ENCODE measurements at places on chromosomes 5 and 9.

DNA sequence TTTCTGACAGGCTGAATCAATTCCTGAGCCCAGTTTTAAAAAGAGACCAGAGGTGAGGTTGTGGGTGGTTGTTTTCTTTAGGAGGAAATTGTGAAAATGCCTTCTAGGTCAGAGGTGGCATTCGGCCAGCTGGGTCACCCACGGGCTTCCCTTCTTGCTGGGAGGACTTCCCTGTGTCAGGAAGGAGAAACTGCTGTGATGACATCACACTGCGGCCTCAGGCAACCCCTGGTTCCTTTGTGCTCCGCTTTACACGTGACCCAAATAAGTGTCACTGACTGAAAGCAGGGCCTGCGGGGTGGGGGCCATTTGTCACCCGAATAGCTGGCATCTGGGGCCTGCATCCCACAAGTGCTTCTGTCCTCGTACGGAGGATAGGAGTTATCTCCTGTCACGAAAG lies 39.7 kb downstream of the FABP6 start:
- no peak for DNase-seq

DNA sequence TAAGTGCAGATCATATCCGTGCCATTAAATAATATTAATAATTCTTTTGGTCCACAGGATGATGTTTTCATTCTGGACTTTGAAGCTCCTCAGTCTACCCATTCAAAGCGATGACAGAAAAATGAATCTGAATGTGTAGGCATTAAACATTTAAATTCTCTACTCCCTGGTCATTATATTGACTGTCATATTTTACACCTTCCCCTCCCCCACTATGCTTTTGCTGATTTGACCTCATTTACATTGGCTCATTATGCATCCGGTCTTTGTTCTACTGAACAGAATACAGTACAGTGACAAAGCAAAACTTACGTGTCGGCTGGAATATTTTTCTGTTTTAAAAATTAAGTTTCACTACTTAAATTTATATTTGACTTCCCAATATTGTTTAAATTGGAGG lies 289.7 kb upstream of the TMEM161B start:
- no peak for DNase-seq

GRCh38 chr5:139647506-139648204 lies 494 bp upstream of the CXXC5 start:
- DNase-seq, result no peak

DNA sequence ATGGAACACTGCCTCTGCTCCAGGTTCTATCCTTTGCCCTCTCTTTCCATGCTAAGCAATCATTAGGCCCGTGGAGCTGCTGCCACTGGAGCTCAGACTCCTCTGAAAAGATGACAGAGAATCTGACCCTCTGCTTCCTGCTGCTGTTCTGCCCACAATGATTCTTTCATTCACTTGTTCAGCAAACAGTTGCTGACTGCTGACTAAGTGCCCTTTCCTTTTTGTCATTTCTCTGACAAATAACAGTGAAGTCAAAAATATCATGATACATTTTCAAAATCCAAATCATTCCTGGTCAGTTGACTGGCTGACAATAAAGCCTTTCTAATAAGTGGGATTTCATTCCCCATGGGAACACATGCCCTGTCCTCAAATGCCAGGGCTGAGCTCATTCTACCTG lies 110.1 kb downstream of the SIL1 start:
- no peak for DNase-seq

GRCh38 chr5:124652514-124652819 lies 94.0 kb downstream of the ZNF608 start:
- no peak for DNase-seq

GRCh38 chr9:107345327-107345726 lies 62.2 kb downstream of the RAD23B start:
- DNase-seq, result no peak

- DNase-seq, result peak; percentile 42
Measured at GRCh38 chr9:35793461-35793860, 2.1 kb downstream of the NPR2 start.

- no peak for DNase-seq
Measured at GRCh38 chr9:91419222-91420191, 4.1 kb downstream of the NFIL3 start.

GRCh38 chr5:115455301-115455707 lies 89.3 kb downstream of the FEM1C start:
- DNase-seq, result no peak

GRCh38 chr5:146706321-146706972 lies 172.1 kb downstream of the PPP2R2B start:
- no peak for DNase-seq

DNA sequence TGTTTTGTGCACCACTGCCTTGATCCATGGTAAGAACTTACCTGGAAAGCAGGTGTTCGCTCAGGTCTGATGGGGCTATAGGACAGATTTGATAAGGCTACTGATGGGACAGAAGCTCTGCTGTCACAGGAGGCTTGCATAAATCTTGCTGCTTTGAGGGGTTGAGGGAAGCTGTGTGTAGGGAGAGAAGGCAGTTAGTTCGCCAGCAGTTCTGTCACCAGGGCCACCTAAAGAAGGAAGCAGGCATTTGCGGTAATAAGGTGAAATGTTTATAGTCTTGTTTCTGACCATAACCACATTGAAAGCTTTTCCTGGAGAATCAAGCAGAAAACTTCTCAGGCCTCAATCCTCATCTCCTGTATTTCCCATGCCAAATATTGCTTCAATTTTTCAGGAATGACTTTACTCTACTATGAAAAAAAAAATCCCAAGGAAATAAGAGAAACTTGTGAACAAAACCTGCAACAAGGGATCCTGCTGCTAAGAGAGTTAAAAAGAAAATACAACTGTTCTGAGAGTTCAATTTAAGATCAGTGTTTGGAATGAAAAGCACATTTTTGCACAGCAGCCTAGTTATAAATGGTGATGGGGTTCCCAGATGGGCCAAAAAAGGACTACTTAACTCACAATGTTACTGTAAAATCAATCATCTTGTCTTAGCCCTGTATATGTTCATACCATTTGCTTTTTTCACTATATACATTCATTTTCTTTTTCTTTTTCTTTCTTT lies 122.0 kb upstream of the RANBP3L start:
- DNase-seq, result no peak

DNA sequence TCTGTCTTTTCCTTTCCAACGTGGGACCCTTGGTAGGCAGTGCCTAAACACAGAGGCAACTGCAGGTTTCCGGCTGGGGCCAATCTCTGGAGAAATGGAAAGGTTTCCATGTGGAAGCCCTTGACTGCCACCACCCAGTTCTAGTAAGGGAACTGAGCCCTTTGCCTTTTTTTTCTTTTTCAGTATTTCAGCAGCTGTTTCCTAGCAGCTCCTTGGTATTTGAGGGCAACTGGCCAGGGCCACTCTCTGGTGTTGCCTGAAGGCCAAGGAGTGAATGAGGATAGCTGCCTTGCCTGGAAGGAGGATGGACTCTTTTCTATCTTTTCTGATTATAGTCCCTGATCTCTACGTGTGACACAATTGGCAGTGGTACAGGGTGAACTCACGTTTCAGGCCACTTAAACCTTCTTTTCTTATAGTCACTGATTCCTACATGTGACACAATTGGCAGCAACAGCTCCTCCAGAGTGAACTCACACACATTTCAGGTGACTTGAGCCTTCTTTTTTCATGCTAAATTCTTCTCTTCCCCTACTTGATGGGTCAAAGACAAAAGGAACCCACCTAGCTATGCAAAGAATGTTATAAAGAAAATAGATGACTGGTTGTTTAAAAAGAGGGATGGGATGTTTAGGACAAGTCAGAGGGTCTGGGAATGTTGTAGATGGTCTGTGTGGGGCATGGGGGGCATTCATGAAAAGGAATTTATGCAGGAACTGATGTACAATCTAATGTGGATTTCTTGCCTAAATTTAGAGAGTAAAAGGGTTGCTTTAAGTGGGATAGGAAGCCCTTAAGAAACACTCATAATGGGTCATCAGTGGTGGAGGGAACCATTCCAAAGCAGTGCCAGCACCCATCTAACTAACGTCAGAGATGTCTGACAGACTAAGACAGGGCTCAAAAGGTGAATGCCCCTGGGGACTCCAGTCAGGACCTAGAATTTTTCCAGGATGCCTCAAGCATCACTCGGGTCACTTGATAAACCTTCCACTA lies 190.1 kb downstream of the TMEM232 start:
- DNase-seq, result no peak

DNA sequence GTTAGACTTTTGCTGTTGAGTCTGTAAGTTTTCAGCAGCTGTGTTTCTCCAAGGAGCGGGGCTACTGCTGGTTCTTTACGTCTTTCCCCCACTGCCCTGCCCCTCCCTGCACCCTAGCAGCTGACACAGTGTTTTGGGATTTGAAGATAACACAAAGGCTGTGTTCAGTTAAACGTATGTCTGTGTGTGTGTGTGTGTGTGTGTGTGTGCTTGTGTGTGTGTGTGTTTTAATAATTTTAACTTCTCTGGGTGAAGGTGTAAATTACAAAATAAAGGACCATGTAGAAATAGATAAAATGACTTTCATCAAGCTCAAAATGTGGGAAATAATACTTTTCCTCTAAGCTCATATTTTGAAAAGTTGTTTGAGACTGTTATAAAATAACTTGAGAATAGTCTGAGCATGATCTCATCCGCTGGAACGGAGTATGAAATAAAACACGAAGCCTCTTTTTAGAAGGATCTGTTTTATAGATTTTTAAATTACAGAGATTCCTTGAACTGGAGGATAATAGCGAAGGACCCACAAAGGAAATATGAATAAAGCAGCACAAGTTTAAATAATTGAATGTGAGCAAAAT lies 10.9 kb downstream of the ABL1 start:
- DNase-seq, result no peak

GRCh38 chr5:87120518-87121303 lies 147.0 kb upstream of the RASA1 start:
- no peak for DNase-seq

DNA sequence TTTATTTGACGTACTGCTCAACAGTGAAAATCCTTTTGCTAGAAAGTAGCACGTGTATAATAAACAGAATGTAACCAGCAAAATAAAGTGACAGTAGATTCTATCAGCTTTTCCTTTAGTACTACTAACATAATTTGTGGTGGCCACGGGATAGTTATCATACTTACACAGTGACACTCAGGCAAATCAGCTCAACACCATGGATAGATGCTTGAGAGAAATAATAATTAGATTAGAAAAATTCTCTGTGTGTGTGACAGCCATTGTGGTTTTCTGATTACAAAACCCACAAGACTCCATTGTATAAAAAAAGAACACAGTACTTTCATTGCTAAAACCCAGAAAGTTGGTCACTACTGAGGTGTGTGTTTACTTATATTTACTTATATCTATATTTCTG lies 101.1 kb downstream of the MUSK start:
- no peak for DNase-seq

All from NCI-H524 treated with DMSO at 0.1 percent for 48 hours (cell line).